ENCODE measurements at places on chromosomes 2 and 18. TPM values are rescaled to one million over a fixed set of nuclear protein-coding genes. Genes with fewer than 3 reads are reported as not detected.

DNA sequence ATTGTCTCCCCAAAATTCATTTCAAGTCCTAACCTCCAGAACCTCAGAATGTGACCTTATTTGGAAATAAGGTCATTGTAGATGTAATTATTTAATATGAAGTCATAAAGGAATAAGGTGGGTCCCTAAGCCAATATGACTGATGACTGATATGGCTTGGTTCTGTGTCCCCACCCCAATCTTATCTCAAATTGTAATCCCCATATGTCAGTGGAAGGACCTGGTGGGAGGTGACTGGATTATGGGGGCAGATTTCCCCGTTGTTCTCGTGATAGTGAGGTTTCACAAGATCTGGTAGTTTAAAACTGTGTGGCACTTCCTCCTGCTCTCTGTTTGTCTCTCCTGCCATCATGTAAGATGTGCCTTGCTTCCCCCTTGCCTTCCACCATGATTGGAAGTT lies 43.0 kb upstream of the BCL11A start:
- H3K27ac ChIP-seq, result no peak overlapping the region
- no peak overlapping the region for H3K4me3 ChIP-seq
- no peaks in the 10 kb centered on the region for H3K4me1 ChIP-seq
- H3K36me3 ChIP-seq, result no peaks in the 10 kb centered on the region
- H3K27me3 ChIP-seq, result peaks cover 10% of the 10 kb centered on the region
- DNase-seq, result no peak

- no peaks in the 10 kb centered on the region for H3K27me3 ChIP-seq
- H3K4me1 ChIP-seq, result no peaks in the 10 kb centered on the region
- peak; percentile 34 for DNase-seq
- H3K4me3 ChIP-seq, result no peak overlapping the region
Measured at GRCh38 chr18:9951022-9951859, 37.4 kb downstream of the VAPA start.

- H3K4me1 ChIP-seq, result no peaks in the 10 kb centered on the region
- no peak overlapping the region for H3K4me3 ChIP-seq
- DNase-seq, result no peak
- H3K36me3 ChIP-seq, result no peaks in the 10 kb centered on the region
Measured at GRCh38 chr2:164538240-164538866, 82.9 kb downstream of the GRB14 start.

GRCh38 chr2:6828299-6828584 lies 37.5 kb downstream of the CMPK2 start:
- H3K4me3 ChIP-seq, result no peak overlapping the region
- H3K27ac ChIP-seq, result no peak overlapping the region
- DNase-seq, result no peak
- peaks cover 10% of the 10 kb centered on the region for H3K36me3 ChIP-seq
- peaks cover 6% of the 10 kb centered on the region for H3K4me1 ChIP-seq
- no peaks in the 10 kb centered on the region for H3K27me3 ChIP-seq

DNA sequence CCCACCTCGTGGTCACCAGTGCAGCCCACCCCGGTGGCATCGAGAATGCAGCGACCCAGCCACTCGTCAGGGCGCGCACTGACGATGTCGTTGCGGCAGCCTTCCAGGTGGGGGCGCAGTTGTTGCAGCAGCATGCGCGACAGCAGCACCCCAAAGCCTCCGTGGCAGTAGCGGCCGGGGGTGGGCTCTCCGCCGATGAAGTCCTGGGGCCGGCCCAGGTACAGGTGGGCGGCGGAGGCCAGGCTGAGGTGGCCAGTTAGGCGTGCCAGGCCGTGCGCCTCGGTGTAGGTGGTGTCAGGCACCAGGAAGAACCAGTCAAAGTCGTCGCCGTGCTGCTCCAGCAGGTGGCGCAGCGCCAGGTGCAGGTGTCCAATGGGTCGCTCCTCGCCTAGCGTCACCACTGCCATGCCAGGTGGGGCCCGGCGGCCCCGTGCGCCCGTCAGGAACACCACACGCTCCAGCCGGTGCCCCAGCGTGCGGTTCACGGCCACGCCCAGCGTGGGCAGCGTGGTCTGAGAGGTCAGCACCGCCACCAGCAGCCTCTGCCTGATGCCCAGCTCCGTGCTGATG lies 1.9 kb downstream of the CHPF start:
- peak; percentile 91 for DNase-seq
- H3K4me3 ChIP-seq, result peak overlapping the region; percentile 79
- H3K36me3 ChIP-seq, result peaks cover 9% of the 10 kb centered on the region
- peaks cover 3% of the 10 kb centered on the region for H3K27me3 ChIP-seq

GRCh38 chr2:58532641-58533040 lies 291.5 kb upstream of the FANCL start:
- no peaks in the 10 kb centered on the region for H3K4me1 ChIP-seq
- H3K4me3 ChIP-seq, result no peak overlapping the region
- no peaks in the 10 kb centered on the region for H3K27me3 ChIP-seq
- H3K27ac ChIP-seq, result no peak overlapping the region
- H3K36me3 ChIP-seq, result no peaks in the 10 kb centered on the region

- no peaks in the 10 kb centered on the region for H3K27me3 ChIP-seq
- no peak overlapping the region for H3K27ac ChIP-seq
Measured at GRCh38 chr2:38485734-38486133, 108.7 kb upstream of the ATL2 start.

The SAG gene
- 0.19 TPM for total RNA-seq

- no peaks in the 10 kb centered on the region for H3K4me1 ChIP-seq
- H3K27ac ChIP-seq, result no peak overlapping the region
- H3K27me3 ChIP-seq, result no peaks in the 10 kb centered on the region
- no peak overlapping the region for H3K4me3 ChIP-seq
- H3K36me3 ChIP-seq, result peaks cover 25% of the 10 kb centered on the region
- DNase-seq, result no peak
Measured at GRCh38 chr18:56770097-56770496, 118.9 kb downstream of the WDR7 start.

- no peaks in the 10 kb centered on the region for H3K27me3 ChIP-seq
- H3K4me3 ChIP-seq, result no peak overlapping the region
- peaks cover 13% of the 10 kb centered on the region for H3K4me1 ChIP-seq
- H3K36me3 ChIP-seq, result peaks cover 12% of the 10 kb centered on the region
- DNase-seq, result no peak
Measured at GRCh38 chr2:45559436-45559835, 51.6 kb downstream of the SRBD1 start.

- peaks cover 12% of the 10 kb centered on the region for H3K27me3 ChIP-seq
- no peaks in the 10 kb centered on the region for H3K36me3 ChIP-seq
- H3K27ac ChIP-seq, result no peak overlapping the region
Measured at GRCh38 chr2:9146646-9147045, 60.0 kb upstream of the ASAP2 start.

The RMC1 gene
- 26.2 TPM for total RNA-seq

DNA sequence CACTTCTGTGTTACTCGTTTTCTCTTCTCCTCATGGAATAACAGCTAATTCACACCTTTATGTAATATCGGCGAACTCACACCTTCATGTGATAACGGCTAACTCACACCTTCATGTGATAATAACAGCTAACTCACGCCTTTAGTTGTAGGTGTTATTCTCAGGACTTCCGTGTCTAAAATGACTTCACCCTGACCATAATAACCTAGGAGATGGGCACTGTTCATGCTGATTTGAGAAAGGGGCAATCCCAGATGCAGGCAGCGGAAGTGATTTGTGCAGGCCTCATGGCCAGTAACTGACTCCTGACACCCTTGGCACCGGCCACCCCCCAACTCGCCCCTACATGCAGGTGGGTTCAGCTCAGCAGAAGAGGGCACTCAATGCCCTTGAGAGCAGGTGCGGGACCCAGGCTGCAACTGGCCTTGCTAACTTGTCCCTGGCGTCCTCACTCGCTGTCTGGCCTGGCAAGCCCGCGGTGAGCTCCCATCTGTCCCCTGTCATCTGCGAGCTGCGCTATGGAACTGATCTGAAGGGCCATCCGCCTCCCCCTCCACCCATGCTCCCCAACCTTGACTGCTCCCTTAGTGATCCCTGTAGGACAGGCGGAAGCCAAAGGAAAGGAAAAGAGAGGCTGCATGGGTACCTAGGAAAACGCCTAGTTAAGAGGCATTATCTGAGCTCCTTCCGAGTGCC lies 42.6 kb upstream of the MTCL1 start:
- H3K4me3 ChIP-seq, result no peak overlapping the region
- H3K36me3 ChIP-seq, result no peaks in the 10 kb centered on the region
- H3K27me3 ChIP-seq, result peaks cover 3% of the 10 kb centered on the region
- DNase-seq, result no peak
- H3K27ac ChIP-seq, result no peak overlapping the region
- peaks cover 2% of the 10 kb centered on the region for H3K4me1 ChIP-seq

- H3K27me3 ChIP-seq, result no peaks in the 10 kb centered on the region
- no peak overlapping the region for H3K4me3 ChIP-seq
- peak; percentile 86 for DNase-seq
- H3K36me3 ChIP-seq, result peaks cover 62% of the 10 kb centered on the region
- H3K4me1 ChIP-seq, result peaks cover 58% of the 10 kb centered on the region
Measured at GRCh38 chr2:10444463-10444862, 3.7 kb downstream of the ODC1 start.

DNA sequence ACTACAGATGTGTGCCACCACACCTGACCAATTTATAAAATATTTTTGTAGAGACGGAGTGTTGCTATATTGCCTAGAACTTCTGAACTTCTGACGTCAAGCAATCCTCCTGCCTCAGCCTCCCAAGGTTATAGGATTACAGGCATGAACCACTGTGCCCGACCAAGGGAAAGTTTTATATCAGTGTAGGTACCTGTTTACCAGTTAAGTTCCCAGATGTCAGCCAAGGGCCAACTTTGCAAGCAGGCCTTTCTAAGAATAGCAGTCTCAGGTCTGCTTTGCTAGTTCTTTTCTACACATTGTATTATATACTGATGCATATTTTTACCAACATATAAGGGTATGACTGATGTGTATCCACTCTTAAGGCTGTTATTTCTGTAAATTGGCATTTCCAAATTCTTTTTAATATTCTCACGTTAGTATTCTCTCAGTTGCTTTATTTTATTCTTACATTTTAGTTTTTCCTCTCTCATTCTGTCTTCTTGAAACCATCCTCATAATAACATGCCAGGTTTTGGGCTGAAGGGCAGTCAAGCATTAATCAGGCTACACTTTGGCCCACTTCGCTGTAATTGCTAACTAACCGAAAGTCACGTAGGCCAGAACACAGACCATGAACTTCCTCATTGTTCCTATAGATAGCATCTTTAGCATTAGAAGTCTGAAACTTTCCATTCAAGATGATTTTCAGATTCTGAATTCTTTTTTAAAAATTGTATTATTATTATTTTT lies 25.0 kb upstream of the CXXC1 start:
- no peak overlapping the region for H3K4me3 ChIP-seq
- H3K4me1 ChIP-seq, result peaks cover 5% of the 10 kb centered on the region
- H3K27ac ChIP-seq, result no peak overlapping the region
- no peaks in the 10 kb centered on the region for H3K36me3 ChIP-seq
- H3K27me3 ChIP-seq, result peaks cover 8% of the 10 kb centered on the region
